ENCODE measurements at places on chromosomes 16 and 17.

GRCh38 chr16:74186561-74186971 is 110.0 kb upstream of the PSMD7 start:
- DNase-seq: no peak

DNA sequence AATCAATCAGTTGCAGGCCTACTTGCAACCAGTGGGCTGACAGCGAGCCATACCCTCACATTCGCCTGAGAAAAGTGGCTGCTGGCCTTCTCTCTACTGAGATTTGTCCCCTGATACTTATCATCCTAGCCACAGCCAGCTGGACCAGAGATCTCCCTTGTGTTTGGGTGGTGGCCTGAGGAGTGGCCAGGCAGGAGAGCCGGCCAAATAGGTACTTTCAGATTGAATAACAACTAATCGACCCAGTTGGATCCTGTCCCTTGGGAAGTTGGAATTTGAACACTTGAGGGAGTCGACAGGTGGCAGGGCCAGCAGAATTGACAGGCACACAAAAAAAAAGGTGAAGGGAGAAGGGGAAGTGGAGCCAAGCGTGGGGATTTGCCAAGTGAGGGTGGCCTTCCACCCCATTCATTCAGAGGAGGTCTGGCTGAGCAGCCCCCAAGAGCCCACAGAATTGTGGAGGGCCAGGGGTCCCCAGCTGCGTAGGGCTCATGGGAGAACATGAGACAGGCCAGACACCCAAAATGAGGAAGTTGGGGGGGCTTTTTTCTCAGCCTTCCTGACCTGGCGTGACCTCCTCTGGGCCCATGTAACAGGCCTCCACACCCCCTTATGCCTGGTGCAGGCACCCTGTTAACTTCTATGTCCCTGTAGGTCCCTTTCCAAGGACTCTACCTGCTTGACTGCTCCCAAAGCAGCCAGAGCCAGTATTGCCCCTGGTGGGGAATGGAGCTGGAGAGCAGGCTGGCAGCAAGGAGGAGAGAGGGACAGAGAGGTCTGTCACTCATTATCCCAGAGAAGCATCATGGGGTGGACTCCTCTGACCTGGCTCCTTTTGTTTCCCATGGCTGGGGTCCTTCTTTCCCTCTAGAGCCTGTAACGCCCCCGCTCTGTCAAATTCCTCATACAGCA is 2.9 kb upstream of the RANGRF start:
- DNase-seq: no peak

DNA sequence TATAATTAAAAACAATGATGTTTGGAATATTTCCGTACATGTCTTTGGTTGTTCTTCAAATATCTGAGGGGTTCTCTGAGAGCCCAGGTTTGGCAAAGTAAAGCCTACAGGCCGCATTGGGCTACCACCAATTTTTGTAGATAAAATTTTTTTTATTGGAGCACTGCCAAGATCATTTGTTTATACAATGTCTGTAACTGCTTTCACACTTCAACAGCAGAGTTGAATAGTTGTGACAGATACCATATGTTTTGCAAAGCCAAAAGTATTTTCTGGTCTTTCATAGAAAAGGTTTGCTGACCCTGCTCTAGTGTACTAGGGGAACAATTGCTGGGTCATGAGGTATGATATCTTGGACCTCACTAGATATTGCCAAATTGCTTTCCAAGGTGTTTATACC is 10.5 kb downstream of the PPM1D start:
- no peak for DNase-seq

GRCh38 chr17:10613775-10614513 is 43.2 kb downstream of the MYH3 start:
- DNase-seq: no peak

GRCh38 chr17:57870283-57870635 is 20.4 kb upstream of the MRPS23 start:
- DNase-seq: no peak

GRCh38 chr16:25258861-25259179 is 1.2 kb upstream of the ZKSCAN2 start:
- no peak for DNase-seq

GRCh38 chr16:84823484-84823883 is 3.7 kb downstream of the CRISPLD2 start:
- DNase-seq: no peak

- no peak for DNase-seq
Measured at GRCh38 chr16:66693149-66693548, 3.4 kb downstream of the CMTM4 start.

- no peak for DNase-seq
Measured at GRCh38 chr17:18921912-18922451, 30.0 kb upstream of the SLC5A10 start.

DNA sequence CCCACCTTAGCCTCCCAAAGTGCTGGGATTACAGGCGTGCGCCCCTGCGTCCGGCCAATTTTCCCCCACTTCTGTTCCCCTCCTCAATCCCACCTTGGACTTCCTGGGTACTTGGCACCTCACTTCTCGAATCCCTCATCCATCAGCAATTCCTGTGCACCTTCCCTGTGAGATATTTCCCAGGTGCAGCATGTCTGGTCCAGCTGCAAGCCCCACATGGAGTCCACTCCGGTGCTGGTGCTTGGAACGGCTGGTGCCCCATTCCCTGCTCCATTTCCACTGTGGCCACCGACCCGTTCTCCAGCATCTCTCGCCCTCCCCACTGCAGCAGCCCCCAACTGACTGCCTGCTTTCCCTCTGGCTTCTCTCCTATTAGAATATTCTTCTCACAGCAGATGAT is 35.3 kb downstream of the NOL11 start:
- no peak for DNase-seq

GRCh38 chr17:28711723-28712031 is at the start of gene PROCA1:
Gene PROCA1 (minus strand): TSS chr17:28711888. CDS start chr17:28711660, 228 bp downstream.
- DNase-seq: no peak

DNA sequence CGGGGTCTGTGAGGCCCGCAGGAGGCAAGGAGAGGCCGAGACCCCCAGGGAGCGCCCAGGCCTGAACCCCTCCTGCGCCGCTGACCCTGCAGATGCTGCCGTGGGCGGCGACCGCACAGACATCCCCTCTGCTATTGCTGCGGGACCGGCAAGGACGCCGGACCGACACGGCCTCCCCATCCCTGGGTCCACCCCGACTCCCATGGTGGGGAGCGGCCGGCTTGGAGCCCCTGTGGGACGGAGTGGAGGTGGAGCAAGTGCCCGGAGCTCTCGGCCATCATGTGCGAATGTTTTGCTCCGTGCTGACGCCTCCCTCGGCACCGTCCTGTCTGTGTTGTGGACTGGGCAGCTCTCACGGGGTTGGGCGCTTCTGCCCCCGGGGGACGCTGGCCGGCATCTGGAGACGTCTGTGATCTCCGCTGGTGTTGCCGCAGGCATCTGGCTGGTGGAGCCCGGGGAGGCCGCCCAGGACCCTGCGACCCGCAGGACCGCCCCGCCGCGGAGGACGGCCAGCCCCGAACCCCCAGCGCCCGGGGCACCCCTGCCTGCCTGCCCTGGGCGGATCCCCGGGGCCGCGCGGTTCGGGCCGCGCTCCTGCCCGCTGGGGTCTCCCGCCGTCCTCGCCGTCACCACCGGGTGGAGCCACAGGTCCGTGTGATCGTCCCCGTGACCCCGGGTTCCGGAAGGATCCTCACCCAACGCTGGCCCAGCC is 12.8 kb upstream of the GNG13 start:
- peak; percentile 16 for DNase-seq

DNA sequence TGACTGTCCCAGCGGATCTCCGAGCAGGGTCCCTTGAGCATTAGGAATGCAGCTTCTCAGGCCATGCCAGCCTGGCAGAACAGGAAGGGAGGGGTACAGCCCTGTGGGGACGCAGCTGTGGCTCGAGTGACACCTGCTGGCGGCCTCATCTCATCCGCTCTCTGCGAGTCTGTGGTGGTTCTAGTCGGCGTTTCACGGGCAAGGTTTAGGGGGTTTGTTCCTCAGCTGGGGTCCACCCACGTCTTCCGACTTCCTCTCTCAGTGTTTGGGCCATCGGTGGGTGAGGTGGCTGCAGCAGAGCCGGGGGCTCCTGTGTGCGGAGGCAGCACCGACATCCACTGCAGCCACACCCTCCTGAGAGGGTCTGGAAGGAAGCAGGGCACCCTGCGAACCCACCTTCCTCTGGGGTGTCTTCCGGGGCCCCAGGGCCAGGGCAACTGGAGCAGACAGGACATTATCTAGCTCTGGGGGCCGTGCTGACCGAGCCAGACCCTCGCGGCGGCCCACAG is 33.3 kb downstream of the JPH3 start:
- DNase-seq: no peak

GRCh38 chr17:63497708-63498483 is 21.0 kb downstream of the ACE start:
- no peak for DNase-seq

- no peak for DNase-seq
Measured at GRCh38 chr17:50021681-50022370, 26.8 kb upstream of the DLX3 start.

DNA sequence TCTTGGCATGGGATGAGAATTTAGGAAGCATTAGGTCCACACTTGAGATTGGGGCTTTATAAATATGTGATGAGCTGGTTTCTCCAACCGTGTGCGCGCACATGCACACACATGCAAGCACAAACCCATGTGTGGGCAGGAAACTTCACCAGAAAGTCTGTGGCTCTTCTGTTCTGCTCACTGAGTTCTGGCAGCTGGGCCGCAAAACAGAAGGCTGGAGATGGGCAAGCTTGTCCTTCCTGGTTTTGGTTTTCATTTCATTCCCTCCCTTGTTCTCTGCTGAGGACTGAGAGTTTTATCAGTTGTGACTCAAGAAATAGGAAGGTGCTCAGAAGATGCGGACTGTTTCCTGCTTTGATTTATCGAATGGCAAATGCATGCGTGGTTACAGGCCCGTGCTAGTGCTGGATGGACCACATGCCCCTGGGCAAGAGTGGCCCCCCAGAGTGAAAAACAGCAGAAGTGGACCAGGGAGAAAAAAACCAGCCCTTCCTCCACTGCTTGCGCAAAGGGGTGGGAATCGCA is 14.1 kb downstream of the MAP3K14 start:
- no peak for DNase-seq

GRCh38 chr16:20336955-20337354 is 9.6 kb upstream of the GP2 start:
- no peak for DNase-seq

- no peak for DNase-seq
Measured at GRCh38 chr17:73017658-73018057, 74.8 kb downstream of the SLC39A11 start.

DNA sequence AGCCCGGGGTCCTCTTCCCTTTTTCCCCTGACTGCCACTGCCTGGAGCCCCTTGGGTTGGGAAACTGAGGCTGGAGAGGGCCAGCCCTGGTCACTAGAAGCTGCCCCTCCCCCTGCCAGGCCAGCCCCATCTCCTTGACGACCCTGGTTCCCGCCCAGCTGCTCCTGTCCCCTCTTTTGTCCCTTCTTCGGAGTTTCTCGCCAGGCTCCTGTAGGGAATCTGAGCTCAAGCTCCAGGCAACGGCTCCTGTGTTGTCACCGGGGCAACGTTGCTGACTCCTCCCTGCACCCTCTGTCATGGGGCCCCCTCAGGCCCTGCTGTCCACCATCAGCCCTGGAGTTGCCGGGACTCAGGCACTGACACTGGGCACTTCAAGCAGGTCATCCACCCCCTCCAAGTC is 5.7 kb downstream of the LLGL1 start:
- DNase-seq: no peak

- no peak for DNase-seq
Measured at GRCh38 chr17:76598004-76598439, 12.4 kb upstream of the ST6GALNAC2 start.

- DNase-seq: no peak
Measured at GRCh38 chr17:59487161-59487873, 78.1 kb upstream of the DHX40 start.

- no peak for DNase-seq
Measured at GRCh38 chr17:31586946-31587345, 195.5 kb downstream of the RAB11FIP4 start.

GRCh38 chr16:12132290-12132689 is 155.8 kb downstream of the SNX29 start:
- DNase-seq: no peak

GRCh38 chr17:34647511-34647910 is 68.1 kb downstream of the TMEM132E start:
- no peak for DNase-seq

DNA sequence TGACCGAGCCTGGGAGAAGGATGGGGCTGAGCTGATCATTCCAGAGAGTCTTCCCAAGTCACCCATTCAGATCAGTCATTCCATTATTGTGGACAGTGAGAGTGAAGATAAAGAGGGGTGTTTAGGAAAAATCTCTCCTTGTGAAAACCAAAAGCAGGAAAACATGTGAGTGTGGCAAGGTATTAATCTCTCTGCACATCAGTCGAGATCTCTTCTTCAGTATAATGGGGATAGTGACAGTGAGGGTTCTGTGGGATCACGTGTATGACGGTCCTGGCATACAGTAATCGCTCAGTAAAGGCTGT is 35.4 kb downstream of the CHD9 start:
- DNase-seq: no peak

- no peak for DNase-seq
Measured at GRCh38 chr17:9266031-9266680, 244.8 kb downstream of the NTN1 start.

DNA sequence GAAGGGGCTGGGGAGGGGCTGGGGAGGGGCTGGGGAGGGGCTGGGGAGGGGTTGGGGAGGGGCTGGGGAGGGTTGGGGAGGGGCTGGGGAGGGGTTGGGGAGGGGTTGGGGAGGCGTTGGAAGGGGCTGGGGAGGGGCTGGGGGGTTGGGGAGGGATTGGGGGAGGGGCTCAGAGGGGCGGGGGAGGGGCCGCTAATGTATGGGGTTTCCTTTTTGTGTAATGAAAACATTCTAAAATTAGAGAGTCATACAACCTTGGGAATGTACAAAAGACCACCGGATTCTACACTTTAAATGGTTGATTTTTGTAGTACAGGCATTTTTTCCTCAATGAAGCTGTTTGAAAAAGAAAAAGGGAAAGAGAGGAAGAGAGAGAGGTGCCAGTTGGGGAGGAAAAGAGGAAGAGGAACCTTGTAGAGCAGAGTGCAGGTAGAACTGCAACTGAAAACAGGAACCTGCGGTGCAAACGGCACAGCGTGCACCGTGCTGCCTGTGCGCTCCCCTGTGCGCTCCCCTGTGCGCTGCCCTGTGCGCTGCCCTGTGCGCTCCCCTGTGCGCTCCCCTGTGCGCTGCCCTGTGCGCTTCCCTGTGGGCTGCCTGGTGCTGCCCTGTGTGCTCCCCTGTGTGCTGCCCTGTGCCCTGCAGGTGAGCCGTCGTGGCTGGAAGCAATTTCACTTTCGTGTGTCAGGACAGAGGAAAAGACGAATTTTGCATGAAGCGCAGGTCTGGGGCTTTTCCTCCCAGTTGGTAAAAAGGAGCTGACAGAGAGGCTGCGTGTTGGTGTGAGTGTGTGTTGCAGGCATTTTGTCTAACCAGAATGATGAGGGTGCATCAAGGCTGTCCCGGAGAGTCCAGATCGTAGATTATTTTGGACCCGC is 40.8 kb downstream of the METRNL start:
- DNase-seq: no peak

GRCh38 chr17:3904501-3904900 is 11.6 kb upstream of the CAMKK1 start:
- DNase-seq: no peak

DNA sequence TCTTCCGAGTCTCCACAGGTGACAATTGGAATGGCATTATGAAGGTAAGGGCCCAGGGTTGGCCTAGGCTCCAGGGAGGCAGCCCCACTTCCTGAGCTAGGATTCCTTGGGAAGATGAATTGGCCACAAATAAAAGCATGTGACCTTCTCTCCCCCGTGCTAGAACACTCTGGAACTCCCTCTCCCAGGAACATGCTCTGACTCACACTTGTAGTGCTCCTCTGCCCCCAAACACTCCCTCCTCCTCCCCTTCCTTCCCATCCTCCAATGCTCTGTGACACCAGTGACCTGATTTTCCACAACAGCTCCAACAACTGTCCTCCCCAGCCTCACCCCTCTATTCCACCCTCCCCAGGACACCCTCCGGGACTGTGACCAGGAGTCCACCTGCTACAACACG is 16.4 kb upstream of the ABCC3 start:
- no peak for DNase-seq

GRCh38 chr16:1973461-1974156 is 1.8 kb downstream of the TBL3 start:
- DNase-seq: no peak
